ENCODE measurements at places on chromosomes 6 and 20. TPM values are rescaled to one million over a fixed set of nuclear protein-coding genes. Genes with fewer than 3 reads are reported as not detected.

EDN3 gene
- total RNA-seq, result not detected

LY6G6D gene
- not detected for total RNA-seq

OR2B6 gene
- not detected for total RNA-seq

PRL gene
- total RNA-seq, result not detected
